ENCODE measurements at places on chromosomes 12 and 14.

DNA sequence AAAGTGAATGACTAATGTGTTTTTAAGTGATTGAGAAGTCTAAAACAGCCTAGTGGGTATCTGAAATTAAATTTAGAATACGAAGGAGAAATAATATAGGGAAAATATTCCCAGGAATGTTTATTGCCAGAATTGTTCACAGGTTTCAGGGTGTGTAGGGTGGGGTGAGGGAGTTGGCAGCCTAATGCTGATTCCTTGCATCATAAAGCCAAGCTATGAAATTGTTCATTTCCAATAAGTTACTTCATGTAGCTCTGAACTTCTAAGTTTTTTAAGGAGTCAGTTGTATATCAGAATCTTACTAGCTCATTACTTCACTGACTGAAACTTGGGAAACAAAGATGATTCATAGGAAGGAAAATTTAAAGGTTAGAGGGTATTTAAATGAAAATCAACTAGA, 56.4 kb downstream of the RAB35 start:
- DNase-seq = no peak

- DNase-seq = no peak
Observed at GRCh38 chr12:57751432-57751787, 700 bp downstream of the CDK4 start.

- no peak for DNase-seq
Observed at GRCh38 chr14:89212386-89213235, 204.4 kb downstream of the FOXN3 start.

GRCh38 chr14:77579780-77580179, 36.7 kb downstream of the SPTLC2 start:
- no peak for DNase-seq
